ENCODE measurements at places on chromosomes 3 and 15.
A peak's percentile ranks its signal among the peaks of the same experiment; 100 is the strongest.

GRCh38 chr15:90083954-90084607, 18.2 kb downstream of the IDH2 start:
- no peak for DNase-seq

- DNase-seq, result no peak
Measured at GRCh38 chr3:69763458-69763857, 24.2 kb downstream of the MITF start.

- no peak for DNase-seq
Measured at GRCh38 chr15:26013981-26014380, 150.9 kb upstream of the ATP10A start.

DNA sequence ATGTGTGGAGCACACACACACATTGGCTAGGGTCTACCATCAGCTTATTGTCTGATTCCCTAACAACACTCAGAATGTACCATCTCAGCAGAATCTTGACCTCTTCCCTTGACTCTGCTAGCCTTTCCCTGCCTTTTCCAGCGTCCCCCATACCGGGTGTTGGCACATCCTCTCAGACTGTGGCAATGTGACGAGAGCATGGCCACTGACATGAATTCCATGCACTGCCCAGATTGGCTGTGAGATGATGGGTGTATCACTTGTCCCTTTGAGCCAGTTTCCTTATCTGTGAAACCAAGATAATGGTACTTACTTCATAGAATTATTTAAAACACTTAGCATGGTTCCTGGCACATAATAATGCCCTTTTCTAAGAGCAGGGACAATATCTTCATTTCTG, 60.3 kb upstream of the EIF1B start:
- no peak for DNase-seq

DNA sequence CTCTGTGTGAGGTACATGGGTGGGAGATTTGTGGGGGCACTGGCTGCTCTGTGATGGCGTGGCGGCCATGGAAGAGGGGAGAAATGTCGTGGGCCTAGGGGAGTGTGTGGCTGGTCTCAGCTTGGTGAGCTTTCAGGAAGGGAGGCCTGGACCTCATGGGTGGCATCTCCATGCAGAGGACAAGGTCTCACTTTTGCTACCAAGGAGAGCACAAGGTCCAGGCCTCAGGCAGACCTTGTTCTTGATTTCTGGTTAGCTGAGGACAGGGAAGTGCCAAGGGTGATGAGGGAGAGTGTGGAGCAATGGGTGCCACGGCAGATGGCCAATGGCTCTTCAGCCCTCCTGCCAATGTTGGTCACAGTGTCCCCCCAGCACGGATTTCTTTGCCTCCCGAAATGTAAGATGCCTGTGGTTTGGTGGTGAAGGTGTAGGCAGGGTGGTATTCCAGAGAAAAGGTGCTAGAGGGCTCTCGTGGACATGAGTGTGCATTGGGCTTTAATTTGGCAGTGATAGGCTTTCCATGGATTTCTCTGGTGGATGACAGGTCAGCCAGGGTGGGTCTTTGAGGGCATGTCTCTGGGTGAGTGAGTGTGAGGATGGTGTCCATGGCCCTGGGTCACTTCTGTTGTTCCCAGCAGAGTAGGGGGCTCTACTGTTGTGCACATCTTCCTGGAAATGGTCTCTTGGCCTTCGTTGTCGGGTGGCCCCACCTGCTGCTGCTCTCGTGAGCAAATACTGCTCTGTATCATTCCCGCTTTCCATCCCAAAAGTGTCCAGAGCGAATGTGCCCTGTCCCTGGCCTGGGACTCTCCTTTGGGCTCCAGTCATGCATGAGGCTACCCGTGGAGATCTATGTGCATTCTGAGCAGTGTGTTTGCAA, 108.0 kb downstream of the SNRPN start:
- DNase-seq, result no peak

DNA sequence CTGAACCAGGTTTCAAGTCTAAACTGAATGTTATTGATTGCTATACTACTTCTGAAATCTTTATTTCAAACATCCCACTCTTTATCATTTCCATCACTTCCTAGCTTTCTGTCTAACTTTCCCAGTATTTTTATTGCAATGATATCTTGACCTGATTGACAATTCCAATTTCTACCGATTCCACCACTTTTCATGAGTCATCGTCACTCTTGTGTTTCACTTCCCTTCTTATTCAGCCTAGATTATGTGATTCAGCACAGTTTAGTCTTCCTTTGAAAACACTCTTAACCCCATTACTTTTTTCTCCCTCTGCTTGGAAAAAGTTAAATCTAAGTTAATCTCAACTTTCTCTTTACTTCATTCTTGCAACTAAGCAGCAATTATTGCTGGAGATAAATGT, 62.6 kb downstream of the SLC7A14 start:
- DNase-seq, result no peak

DNA sequence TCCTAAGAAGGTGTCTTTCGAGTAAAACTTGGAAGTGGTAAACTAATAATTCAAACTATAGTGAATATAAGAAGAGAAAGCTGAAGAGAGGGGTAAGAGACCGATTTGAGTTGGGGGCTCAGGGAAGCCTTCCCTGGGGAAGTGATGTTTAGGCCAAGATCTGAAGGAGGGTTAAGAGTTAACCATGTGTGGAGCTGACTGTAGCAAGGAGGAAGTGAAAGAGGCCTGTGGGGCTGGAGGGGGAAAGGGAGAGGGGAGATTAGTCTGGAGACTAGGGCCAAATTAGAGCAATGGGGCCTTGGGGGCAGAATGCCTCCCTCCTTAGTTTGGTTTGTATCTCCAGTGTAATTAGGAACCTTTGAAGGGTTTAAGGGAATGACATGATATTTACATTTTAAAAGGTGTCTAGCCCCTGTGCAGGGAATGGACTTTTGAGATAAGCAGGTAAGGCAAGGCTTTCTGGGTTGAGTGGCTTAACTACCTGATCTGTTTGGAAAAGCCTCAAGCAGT, 2.2 kb downstream of the ZNF592 start:
- no peak for DNase-seq

DNA sequence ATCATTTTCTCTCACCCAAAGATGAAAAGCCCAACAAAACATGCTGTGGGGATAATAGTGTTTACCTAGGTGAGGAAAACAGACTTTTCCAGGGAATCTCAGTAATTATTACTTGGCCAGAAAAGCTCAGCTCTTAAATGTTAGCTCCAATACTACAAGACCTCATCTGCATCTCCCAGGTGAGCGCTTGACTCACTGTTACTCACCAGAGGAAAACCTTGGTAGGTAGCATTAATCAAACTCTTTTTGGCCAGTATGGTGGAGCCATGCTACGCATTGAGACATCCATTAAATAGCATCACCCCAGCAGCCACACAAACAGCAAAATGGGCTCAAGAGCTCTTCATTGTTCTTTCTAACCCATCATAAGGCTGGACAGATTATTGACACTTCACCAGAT, 99.0 kb downstream of the TIGIT start:
- DNase-seq, result no peak

GRCh38 chr3:195256639-195257453, 14.1 kb downstream of the XXYLT1 start:
- DNase-seq, result no peak

DNA sequence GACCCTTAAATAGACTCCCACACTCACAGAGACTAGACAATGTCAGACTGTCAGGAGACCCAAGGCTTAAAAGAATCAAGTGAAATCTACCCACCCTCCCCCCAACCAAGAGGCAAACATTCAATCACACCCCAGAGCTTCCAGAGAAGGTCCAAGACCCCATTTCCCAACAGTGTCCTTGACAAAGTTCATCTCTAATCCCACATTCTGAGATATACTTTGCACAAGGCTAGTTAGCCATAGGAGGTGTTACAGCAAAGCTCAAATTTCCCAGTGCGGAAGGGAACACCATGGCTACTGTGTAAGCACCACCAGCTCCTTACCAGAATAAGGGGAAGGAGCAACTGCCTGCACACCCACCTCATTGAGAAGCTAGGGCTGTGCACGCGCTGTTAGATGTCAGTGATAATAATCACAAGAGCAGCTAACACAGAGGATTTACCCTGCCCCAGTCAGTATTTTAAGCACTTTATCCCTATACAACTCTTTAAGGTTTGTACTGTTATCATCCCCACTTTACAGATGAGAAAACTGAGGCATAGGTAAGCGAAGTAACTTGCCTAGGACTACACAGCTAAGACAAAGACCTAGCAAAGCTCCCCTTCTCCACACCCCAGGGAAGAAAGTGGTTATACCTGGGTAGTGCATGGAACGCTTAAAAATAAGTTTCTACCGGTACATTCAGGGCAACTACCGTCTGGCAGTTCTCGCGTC, 17.3 kb downstream of the SPATA12 start:
- DNase-seq, result no peak

- no peak for DNase-seq
Measured at GRCh38 chr15:66721501-66721937, 19.5 kb downstream of the SMAD6 start.

- DNase-seq, result no peak
Measured at GRCh38 chr3:56369914-56370313, 98.4 kb downstream of the ERC2 start.

GRCh38 chr3:36695113-36695768, 69.1 kb downstream of the DCLK3 start:
- DNase-seq, result no peak

DNA sequence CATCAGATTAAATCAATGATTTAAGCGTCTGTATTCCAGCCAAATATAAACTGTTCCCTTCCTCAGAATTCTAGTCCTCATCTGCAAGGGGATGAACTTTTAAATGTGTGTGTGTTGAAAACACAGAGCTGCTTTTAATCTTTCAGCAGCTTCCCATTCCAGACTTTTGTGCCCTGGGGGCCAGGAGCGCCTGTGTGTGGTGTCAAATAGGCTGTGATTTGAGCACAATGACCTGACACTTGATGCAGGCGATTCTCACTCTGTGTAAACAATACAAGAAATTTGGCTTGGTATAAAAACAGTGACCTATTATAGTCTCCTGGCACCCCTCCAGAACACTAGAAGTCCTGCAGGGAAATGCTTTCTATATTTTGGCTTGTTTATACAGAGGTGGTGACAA, 274.6 kb upstream of the ROPN1 start:
- peak; percentile 57 for DNase-seq

DNA sequence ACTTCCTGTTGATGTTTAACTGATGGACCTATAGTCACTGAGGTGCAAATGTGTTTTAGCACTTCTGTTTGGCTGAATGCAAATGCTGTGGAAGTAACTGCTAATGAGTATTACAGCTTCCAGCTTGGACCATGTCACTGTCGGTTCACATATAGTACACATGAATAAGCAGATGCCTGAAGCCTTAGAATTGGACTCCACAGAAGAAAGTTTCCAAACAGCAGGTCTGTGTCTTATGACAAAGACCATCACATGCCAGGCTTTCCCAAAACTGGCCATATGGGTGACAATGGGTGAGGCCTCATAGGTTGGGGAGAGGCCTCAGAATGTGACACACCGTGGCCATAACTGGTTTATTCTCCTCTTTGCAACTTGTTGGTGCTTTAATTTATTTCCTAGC, 241.8 kb downstream of the WNT5A start:
- no peak for DNase-seq

- no peak for DNase-seq
Measured at GRCh38 chr3:3798631-3799113, 559 bp upstream of the LRRN1 start.

DNA sequence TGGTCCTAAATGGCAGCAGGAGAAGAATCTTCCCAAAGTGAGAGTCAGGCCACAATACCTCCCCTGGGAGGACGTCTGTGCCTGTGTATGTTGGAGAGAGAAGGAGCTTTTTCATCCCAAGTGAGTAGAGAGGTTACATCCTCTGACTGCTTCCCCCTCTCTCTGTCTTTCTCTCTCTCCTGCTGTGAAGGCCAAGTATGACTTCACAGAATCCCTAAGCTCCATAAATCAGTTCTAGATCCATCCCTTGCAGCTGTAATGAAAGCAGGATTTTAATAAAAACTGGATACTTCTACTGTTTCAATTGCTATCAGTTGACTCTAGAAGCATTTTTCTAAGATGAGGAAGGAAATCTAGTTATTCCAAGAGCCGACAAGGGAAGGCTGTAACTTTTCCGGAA, 389.1 kb upstream of the PROK2 start:
- DNase-seq, result no peak

GRCh38 chr15:98304371-98304770, 343.9 kb downstream of the ARRDC4 start:
- DNase-seq, result no peak

DNA sequence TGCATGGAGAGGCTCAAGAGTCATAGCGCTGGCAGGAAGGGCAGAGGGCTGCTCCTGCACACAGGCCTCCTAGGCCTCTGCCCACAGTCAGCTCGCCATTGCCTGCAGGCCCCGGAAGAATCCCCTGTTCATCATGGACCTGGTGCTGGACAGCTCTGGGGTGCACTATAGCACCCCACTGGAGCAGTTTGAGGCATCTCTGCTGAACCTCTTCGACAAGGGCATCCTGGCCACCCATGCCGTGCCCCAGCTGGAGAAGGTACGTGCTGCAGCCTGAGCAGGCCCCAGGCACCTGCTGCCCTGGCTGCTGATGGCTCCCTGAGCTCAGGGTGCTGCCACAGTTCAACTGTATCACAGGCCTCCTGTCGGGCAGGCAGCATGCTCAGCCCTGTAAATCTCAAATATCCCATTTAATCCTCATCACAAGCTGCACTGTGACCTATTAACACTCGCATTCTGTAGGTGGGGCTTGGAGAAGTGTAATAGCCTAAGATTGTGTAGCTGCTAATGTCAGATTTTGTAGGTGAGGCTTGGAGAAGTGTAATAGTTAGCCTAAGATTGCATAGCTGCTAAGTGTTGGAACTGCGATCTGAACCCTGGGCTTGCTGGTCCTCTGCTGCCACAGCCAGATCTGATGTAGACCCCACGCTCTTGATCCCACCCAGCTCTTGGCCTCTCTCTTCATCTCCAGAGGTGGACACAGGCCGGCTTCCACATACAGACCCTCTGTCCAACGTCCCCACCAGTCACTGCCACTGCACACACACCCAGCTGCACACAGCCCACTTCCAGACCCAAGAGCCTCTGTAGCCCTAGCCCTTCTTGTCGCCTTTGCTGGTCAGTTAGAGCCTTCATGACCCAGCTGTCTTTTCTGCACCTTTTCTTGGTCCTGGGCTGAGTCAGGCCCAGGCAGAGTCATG, 31.9 kb downstream of the DNAH1 start:
- no peak for DNase-seq

- no peak for DNase-seq
Measured at GRCh38 chr3:128294999-128295468, 141.8 kb downstream of the EEFSEC start.

DNA sequence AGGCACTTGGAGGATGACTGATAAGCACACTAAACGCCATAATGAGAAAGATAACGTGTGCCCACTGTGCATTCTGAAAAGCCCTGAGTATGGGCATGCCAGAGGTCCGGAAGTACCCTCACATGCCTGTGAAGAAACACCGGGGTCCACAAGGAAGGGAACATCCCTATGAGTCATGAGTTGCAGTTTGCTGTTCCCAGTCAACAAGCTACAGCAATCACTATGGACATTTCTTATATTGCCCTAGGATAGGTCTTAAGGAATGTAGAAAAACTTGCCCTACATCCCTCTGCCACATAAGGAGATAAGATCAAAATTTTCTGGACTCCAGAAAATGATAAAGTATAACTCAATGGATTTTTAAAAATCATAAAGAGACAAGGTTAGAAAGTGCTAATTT, 9.9 kb downstream of the MB21D2 start:
- DNase-seq, result no peak

GRCh38 chr3:31891876-31892455, 89.1 kb downstream of the OSBPL10 start:
- DNase-seq, result no peak

GRCh38 chr3:140145528-140145927, 210.5 kb downstream of the CLSTN2 start:
- no peak for DNase-seq

Data from right hindlimb (tissue), 1 donor.